ENCODE measurements at places on chromosomes 7 and 10.

- DNase-seq = no peak
Observed at GRCh38 chr7:80879849-80880248, 39.0 kb downstream of the SEMA3C start.

DNA sequence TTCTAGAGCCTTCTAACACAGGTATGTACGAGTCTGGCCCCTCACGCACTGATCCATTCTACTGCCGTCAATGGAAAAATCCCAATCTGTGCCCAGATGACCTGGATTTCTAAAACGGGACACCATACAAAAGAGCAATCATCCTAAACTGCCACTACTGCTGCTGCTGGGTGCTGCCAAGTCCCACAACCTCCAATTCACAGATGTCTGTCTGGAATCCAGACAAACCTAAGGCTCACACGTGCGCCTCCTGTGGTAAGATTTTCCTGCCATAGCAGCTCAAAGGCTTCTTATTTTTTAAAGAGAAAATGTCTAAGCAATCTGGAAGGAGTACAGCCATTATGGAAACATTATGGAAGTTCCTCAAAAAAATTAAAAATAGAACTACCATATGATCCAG, 40.9 kb downstream of the JCAD start:
- DNase-seq = no peak

DNA sequence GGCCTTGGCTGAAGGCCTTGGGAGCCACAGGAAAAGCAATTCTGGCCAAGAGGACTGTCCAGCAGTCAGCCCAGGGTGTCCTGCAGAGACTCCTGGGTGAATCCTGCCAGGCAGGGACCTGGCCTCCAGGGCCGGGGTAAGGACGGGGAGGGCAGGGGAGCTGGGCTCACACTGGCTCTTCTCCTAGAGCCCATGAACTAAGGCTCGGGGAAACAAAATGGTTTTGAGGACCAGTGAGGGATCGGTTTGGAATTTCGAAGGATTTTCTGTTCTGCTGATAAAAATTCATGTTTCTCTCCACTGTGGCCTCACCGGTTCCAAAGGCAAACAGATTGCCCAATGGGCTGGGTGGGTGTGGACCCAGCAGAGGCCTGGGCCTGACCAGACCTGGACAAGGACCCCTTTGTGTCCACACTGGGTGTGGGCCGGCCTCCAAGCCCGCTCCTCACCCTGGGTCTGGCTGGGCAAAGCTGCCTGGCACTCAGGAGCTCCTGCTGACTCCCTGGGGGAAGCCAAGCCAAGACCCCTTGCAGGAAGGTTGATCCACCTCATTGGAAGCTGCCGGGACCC, 27.3 kb downstream of the FAM20C start:
- DNase-seq = no peak

- DNase-seq = no peak
Observed at GRCh38 chr10:78560341-78560688, 508.5 kb upstream of the ZMIZ1 start.
